ENCODE measurements at places on chromosomes 3 and 15.

- no peak for DNase-seq
Observed at GRCh38 chr15:57218826-57219576, 157.3 kb upstream of the CGNL1 start.

- DNase-seq, result no peak
Observed at GRCh38 chr15:61527836-61528580, 298.9 kb upstream of the RORA start.

DNA sequence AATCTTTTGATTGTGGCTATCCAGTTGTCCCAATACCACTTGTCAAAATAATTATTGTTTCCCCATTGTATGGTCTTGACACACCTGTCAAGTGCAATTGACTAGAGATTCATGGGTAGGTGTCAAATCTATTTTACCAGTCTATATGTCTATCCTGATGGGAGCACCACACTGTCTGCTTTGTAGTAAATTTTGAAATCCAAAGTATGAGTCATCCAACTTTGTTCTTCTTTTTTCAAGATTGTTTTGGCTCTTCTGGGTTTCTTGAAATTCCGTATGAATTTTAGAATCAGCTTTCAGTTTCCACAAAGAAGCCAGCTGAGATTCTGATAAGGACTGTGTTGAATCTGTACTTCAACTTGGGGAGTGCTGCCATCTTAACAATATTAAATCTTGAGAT is 71.9 kb downstream of the CSNK1G1 start:
- DNase-seq, result no peak

DNA sequence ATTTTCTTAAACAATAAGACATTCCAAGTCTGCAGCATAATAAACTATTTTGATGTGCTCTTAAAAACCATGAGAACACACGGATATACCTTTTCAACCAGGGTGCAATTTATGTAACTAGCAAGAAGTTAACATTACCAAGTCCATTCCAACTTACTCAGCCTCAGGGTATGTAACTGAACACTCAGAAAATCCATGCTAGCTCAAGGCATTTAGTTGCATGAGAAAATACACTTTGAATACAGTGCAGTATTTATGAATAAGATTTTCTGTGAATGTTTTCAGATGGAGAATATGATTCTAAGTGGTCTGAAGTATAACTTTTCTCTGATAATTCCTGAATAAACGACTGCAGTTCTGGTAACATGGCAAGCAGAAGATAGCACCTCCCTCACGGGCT is 124.3 kb downstream of the SNRK start:
- DNase-seq, result no peak

- DNase-seq, result no peak
Observed at GRCh38 chr15:56031402-56031801, 38.0 kb upstream of the NEDD4 start.

DNA sequence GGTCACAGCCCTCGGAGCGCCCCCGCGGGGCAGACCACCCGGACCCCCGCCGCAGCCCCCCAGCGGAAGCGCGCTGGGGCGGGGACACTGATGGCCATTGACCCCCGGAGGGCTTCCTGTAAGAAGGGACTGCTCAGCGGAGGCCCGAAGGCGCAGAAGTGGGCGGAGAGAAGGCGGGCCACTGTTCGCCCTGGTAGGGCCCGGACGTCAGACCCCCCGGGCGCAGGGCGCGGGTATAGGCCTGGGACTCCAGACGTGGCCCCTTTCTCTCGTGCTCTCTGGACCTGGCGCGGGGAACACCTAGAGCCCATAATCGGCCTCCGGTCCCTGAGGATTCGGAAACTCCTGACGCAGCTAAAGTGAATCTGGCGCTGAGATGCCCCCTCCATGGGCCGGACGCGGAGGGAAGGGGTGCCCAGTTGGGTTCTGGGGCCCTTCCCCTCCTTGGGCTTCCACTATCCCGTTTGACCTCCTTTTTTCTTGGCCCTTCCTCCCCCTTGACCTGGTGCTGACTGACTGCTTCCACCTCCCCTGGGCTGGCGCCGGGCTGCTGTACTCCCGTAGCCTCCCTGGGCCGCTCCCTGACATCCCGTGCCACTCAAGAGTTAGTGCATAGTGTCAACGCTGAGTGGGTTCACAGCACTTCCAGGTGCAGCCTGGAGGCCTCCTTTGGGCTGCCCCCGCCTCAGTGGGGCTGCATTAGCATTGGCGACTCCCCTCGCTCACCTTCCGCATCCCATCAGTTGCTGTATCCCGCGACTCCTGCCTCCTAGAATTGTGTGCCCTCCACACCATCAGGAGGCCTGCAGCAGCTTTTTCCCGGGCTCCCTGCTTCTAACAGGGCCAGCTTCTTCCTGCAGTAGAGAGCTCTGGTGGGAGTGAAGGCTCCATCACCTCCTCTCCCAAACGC is 694 bp downstream of the ABTB1 start:
- peak; percentile 22 for DNase-seq

GRCh38 chr3:11632564-11632963 is 11.2 kb downstream of the VGLL4 start:
- DNase-seq, result no peak

GRCh38 chr3:48879307-48879993 is 19.2 kb downstream of the SLC25A20 start:
- no peak for DNase-seq

DNA sequence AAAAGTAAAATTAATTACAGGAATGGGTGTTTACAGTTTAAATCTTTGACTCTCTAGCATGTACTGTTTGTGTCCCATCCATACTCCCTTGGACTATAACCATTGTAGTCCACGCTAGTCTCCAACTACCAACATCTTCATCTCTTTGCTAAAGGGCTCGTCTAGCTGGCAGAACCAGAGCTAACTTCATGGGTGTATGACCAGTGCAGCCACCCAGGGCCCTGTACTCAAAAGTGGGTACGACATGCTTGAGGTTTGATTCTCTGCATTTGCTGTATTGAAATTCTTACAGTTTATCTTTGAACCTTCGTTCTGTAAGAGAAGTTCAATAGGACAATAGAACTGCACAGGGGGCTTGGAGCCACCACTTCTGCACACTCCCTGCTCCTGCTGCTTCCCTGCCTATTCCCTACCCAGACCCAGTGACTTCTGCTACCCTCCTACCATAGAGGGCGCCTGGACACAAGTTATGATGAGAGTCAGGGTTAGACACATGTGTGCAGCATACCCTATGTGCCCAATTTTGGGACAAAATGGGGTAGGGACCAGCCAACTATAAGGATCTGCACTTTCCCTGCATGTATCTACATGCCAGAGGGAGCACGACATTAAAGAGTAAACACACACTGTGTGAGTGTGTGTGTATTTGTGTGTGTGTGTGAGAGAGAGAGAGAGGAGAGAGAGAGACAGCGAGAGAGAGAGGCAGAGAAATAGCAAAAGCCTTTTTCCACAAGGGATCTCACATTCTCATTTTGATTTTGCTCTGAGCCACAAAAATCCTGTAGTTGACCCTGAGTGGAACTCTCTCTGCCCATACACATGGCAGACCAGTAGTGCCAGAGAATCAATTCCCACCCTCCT is 59.0 kb upstream of the NECTIN3 start:
- no peak for DNase-seq

DNA sequence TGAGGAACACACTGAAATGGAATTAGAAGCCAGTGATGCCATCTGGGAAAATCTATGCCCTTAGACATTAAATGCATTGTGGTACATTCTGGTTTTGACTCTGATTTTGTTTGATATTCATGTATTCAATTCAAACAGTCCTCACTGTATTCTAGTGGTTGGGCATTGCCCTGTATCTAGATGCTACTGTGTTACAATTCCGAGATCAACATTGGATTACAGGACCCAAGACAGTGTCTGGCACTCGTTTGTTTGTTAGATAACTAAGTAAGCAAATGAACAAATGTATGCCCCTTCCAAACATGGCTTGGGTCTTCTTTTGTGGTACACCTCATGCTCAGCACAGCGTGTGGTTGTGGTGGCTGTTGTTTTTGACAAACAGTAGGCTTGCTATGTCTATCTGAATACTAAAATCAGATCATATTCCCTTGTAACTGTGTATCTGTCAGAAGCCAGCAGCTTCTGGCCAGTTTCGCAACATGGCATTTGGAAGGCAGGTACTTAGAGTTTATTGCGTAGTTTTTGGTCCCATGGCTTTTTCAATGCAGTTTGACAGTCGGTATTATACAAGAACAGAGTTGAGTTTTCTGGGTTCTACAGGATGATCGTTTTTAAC is 5.7 kb downstream of the FILIP1L start:
- DNase-seq, result no peak

DNA sequence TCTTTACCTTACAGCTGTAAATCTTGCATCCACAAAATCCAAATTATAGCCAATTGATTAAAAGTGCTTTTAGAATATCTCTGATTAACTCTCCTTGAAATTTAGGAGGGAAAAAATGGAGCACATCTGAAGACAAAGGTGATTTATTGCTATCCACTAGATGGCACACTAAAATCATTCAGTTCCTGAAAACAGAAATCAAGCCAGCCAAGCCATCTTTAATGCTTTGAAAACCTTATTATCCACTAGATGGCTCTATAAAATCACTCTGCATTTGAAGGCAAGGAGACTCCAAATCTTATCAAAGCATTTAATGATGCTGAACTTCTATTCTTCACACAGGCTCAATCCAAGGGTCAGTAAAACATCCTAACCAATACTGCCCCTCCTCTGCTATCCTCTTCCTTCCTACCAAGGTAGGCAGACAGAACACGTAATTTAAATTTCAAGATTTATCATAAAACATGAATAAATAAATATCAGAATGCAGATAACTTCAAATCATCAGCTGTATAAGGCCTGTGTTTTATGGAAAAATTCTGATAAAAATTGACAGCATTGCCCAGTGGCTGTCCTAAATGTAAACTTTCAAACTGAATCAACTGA is 48.4 kb downstream of the GOLIM4 start:
- DNase-seq, result no peak

- no peak for DNase-seq
Observed at GRCh38 chr3:3038201-3038991, 71.8 kb downstream of the IL5RA start.

DNA sequence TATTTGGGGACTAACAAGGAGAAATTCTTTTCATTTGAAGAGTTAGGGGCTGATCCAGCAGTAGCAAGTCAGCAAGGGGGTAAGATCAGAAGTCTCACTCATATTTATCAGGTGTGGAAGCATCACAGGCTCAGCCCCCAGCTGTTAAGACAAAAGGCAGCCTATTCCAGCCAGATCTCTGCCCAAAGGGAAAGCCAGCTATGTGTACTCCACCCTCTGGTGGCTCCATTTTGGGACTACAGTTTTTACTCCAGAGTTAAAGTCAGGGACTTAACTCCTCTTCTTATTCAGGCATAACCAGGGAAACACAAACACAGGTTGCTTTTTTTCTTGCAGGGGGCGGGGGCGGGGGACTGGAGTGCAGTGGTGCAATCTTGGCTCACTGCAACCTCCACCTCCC is 19.2 kb downstream of the UBP1 start:
- no peak for DNase-seq

DNA sequence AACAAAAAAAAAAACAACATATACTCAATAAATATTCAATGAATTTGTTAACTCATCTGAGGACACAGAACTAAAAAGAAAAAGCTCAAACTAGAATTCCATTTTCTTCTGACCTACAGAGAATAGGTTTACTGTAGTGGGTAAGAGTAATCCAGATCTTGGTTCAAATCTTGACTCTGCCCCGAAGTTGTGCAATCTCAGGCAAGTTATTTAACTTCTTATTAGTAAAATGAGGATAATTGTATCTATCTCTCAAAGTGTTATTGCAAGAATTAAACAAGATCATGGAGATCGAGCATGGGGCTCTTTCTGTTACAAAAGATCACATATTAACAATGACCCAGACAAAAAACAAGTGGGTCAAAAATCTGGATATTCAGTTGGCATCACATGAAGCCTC is 41.1 kb upstream of the OXTR start:
- DNase-seq, result no peak

Data from stimulated activated CD8-positive, alpha-beta memory T cell treated with anti-CD3 and anti-CD28 coated beads, Interleukin-7, amount 100 ng/mL, for 24 hours (primary cell).